ENCODE measurements at places on chromosomes 2 and 18.

GRCh38 chr2:229170171-229170570 is 100.9 kb downstream of the PID1 start:
- no peak for DNase-seq

DNA sequence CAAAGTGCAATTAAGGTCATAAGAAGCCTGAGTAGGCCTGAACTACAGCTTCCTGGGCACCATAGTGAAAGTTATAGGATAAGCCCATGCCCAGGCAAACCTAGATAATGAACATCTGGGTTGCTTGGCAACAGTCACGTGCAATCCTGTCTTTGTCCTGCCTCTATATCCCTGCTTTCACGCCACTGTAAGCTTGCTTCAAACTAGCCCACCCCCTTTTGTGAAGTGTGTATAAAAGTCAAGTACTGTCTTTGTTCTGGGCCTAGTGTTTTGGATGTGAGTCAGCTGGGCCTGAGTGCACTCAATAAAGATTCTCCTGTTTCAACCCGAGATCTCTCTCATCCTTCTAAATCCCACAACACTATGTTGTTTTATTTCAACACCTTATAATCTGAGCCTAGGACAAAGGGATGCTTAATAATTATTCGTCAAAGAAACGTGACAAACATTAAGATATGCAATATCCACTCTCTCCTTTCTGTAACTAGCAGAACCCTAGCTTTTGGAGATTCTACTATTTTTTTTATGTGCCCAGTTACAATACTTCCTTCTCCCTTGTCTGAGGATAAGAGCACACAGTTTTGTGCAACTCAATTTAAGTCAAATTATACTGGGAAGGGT is 927.8 kb downstream of the SUCLG1 start:
- no peak for DNase-seq

- DNase-seq: no peak
These were observed 44.4 kb upstream of the LRRTM1 start for GRCh38 chr2:80348953-80349352.

- DNase-seq: no peak
These were observed 68.2 kb downstream of the CALCRL start for GRCh38 chr2:187379869-187380268.

DNA sequence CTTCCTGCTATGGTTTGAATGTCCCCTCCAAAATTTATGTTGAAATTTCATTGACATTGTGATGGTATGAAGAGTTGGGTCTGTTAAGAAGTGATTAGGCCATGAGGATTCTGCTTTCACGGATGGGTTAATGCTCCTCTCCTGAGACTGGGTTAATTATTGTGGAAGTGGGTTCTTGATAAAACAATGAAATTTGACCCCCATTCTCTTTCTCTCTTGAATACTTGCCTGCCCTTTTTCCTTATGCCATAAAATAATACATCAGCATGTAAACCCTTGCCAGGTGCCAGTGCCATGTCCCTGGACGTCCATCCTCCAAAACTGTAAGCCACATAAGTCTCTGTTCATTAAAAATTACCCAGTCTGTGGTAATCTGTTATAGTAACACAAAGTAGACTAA is 352.8 kb downstream of the LRRTM4 start:
- DNase-seq: no peak

DNA sequence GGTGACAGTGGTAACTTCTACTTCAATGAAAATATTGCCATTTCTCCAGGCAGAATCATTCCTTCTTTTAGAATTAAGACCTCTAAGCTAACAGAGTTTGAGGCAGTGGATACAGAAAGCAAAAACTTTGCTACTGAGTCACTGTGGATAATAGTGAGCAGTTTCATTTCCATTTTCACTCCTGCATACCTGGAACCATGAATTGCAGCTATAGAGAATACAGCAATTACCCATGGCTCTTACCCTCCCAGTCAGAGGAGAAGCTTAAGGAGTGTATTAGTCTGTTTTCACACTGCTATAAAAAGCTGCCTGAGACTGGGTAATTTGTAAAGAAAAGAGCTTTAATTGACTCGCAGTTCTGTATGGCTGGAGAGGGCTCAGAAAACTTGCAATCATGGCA is 531.4 kb upstream of the CNTNAP5 start:
- DNase-seq: no peak

DNA sequence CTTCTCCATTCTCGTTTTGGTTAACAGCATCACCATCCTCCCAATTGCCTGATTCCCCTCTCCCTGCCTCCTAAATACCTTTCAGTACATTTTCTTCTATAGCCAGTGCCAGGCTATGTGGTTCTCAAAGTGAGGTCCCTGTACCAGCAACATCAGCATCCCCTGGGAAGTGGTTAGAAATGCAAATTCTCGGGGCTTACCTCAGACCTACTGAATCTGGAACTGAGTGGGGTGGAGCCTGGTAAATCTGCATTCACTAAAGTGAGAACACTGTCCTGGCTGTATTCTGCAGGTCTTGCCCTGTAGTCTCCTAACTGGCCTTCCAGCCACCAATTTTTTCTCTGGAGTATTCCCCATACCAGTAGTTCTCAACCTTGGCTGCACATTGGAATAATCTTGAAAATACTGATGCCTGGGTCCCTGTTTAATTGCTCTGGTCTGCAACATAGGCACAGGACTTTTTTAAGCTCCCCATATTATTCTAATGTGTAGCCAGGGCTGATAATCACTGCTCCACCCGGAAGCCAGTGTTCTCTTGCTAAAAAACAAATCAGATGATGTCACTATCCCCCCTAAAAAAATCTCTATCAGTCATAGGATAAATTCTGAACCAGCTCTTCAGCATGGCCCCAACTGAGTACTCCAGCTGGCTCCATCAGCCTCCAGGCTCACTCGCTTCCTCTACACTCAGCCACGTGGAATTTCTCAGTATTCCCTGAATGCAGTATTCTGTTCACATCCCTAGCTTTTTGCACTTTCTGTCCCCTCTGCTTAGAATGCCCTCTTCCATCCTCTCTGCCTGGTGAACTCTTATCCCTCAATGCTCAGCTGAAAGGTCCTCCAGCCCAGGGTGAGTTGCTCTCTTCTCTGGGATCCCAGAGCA is 98.4 kb downstream of the CDK15 start:
- no peak for DNase-seq

- no peak for DNase-seq
These were observed 1.5 kb downstream of the MFSD6 start for GRCh38 chr2:190409616-190410015.

DNA sequence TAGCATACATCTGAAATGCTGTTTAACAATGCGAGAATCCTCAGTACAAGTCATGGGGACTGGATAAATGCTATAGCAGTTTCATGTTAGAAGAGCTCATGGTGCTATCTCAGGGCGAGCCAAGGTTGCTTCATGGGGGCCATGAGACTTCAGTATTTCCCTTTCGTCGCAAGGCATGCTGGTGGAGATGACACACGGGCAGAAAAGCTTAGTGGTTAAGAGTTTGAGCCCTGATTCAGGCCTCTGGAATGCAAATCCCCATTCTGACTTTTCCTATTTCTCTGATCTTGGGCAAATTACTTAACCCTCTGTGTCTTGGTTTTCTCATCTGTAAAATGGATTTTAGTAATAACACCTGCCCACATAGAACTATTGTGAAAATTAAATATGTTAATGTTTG is 57.4 kb upstream of the EPHA4 start:
- no peak for DNase-seq

DNA sequence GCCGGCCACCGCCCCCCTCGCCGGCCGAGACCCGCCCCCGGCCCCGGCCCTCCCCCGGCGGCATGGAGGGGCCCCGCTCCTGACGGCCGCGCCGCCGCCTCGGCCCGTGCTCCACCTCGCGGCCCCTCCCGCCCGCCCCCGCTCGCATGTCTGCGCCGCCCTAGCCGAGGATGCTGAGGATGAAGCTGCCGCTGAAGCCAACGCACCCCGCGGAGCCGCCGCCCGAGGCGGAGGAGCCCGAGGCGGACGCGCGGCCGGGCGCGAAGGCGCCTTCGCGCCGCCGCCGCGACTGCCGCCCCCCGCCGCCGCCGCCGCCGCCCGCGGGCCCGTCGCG is 397 bp downstream of the ZCCHC2 start:
- no peak for DNase-seq

- no peak for DNase-seq
These were observed 52.2 kb upstream of the KCNH7 start for GRCh38 chr2:162890690-162891311.

DNA sequence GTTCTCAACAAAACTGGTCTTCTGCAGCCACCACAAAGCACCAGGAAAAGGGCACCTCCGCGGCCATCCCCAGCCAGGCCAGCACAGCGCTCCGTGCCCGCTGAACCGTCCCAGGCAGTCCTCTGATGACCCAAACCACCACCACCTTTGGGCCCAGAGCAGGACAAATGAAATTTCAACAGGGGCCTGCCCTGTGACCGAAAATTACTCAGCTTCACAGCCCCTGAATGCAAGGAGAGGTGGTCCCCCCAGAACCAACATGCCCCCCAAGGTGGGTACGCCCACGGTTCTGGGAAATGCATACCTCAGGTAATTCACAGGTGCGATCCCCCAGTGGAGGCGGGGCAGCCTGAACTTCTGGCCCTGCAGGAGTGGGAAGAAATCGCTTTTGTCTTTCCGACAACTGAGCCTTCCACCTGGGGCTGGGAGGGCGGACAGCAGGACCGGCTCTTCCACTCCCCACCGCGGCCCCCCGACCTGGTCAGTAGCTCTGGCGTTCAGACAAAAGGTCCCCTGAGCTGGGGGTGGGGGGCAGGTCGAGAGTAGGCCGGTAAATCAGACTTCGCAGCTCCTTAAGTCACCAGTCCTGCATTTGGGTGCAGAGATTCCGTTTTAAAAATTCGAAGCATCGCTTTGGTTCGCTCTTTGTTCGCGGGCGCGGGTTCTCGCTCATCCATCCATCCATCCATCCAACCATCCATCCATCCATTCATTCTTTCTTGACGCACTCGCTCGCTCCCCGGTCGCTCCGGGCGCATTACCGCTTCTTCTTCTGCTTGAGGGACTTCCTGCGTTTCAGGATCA is 1.4 kb downstream of the ARL4C start:
- DNase-seq: no peak

- no peak for DNase-seq
These were observed 159.8 kb downstream of the UXS1 start for GRCh38 chr2:106034325-106034724.

All from activated gamma-delta T cell treated with anti-CD3 and anti-CD28 coated beads, Interleukin-2, amount 50 U/mL, for 16 hours (primary cell).